ENCODE measurements at places on chromosomes 12 and 14.
A peak's percentile ranks its signal among the peaks of the same experiment; 100 is the strongest.

GRCh38 chr12:92133795-92134637 is 11.6 kb downstream of the BTG1 start:
- DNase-seq: peak; percentile 69

GRCh38 chr14:85878874-85879273 is 348.9 kb downstream of the FLRT2 start:
- DNase-seq: no peak

GRCh38 chr14:97315790-97316189 is 518.6 kb downstream of the VRK1 start:
- DNase-seq: no peak

- no peak for DNase-seq
Measured at GRCh38 chr12:33349791-33350190, 89.8 kb downstream of the SYT10 start.

DNA sequence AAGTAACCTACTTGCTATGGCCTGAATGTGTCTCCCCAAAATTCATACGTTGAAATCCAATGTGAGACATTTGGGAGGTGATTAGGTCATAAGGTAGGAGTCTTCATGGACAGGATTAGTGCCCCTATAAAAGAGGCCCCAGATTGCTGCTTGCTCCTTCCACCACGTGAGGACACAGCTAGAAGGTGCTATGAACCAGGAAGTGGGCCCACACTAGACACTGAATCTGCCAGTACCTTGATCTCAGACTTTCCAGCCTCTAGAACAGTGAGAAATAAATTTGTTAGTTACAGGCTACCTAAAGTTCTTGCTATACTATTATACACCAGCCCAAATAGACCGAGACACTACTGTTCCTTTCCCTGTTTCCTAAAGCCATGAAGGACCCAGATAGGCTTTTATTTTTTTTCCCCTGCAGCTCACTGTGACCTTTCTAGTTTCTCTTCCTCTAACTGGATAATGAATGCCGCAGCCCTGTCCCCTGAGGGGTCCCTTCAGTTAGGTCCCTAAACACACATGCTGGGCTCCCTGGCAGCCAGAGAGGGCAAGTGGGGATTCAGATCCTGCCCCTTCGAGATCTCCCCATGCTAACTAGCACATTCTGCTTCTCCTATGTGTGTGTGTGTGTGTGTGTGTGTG is 19.3 kb downstream of the SLC25A3 start:
- DNase-seq: peak; percentile 49

GRCh38 chr12:132160016-132160415 is 15.8 kb downstream of the NOC4L start:
- no peak for DNase-seq

- DNase-seq: no peak
Measured at GRCh38 chr14:100147691-100148464, 11.6 kb downstream of the DEGS2 start.

DNA sequence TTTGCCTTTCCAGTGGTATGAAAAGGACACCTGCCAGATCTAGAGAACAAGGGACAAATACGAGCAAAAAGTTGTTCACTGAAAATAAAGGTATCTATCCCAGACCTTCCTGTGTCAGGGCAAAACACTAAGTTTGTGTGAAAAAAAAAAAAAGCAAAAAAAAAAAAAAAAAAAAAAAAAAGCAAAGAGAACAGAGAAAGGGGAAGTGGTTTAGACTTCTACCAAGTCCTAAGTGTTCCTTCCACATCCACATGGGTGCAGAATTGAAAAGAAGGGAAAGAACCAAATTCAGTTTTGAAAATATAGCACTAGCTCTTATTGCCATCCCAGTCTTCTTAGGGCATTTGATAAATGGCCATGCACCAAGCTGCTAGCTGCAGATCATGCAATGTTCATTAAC is 41.7 kb downstream of the ZCRB1 start:
- DNase-seq: peak; percentile 11

- no peak for DNase-seq
Measured at GRCh38 chr14:95979339-95980042, 59.7 kb upstream of the C14orf132 start.

- no peak for DNase-seq
Measured at GRCh38 chr14:54537651-54538050, 27.9 kb downstream of the CGRRF1 start.

DNA sequence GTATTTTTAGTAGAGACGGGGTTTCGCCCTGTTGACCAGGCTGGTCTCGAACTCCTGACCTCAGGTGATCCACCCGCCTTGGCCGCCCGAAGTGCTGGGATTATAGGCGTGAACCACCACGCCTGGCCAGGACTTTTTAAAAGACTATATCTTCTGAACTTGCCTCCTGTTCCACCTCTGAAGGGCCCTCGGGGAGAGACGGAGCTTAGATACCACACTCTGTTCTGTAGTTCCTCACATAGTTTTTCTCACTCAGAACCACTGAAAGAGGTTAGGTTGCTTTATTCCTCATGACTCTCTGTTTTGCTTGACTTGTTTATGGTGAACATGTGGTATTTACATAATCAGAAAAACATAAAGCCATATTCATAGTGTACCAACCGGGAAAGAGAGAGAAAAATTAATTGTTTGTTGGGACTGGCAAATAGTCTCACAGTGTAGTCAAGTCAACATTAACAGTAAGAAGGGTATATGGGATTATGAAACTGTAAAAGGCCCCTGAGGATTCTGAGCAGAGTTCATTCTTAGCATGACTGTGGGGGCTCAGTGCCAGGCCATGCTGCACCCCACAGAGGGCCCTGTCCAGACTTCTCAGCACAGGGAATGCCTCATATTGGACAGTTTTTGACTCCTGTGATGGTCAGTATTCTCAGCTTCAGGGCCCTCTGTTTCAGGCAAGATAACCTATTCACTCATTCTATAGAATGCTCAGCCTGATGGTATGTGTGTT is 342.3 kb downstream of the ZFP36L1 start:
- DNase-seq: no peak
